ENCODE measurements at places on chromosomes 12 and 14.

DNA sequence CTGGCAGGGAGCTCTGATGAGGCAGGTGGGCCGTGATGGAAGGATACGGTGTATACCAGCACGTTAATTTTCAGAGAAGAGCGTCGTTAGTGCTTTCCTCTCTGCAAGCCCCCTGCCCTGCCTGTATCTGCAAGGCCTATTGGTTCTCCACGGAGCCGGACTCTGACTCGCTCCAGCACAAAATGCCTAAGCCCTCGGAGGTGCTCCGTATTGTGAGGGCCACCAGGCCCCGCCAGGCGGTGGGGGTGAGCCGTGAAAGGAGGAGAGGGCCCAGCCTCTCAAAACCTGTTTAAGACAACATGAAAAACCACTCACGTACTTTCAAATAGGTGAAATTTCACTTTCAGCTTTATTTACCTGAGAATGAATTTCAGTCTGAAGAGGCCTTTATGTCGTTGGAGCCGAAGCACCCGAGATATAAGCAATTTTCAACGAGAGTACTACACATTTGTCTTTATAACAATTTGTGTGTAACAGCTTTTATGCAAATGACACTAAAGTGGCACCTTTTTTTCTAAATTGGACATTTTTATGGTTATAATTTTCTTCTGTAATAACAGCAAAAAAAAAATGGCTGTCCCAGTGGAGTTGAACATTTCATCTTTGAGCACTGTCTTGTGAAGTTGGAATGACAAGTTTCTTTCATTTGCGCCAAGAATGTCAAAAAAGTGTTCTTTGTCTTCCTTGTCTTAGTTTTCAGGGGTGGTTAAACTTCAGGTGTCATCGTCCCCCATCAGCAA is 749.5 kb downstream of the VRK1 start:
- no peak for DNase-seq

DNA sequence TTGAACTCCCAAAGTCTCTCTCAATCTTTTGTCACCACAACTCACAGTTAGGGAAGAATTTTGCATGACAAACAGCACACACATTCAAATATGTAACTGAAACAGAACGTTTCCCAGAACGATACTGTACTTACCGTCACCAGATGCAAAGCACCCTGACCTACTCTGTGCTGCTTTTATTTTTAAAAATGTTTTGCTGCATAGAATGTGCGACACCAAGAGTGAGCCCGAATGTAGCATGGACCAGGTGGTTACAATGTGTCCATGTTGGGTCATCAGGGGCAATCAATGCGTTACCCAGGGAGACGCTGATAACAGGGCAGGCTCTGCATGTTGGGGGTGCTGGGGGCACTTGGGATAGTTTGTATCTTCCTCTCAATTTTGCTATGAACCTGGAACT is 14.6 kb upstream of the EIF5 start:
- no peak for DNase-seq

DNA sequence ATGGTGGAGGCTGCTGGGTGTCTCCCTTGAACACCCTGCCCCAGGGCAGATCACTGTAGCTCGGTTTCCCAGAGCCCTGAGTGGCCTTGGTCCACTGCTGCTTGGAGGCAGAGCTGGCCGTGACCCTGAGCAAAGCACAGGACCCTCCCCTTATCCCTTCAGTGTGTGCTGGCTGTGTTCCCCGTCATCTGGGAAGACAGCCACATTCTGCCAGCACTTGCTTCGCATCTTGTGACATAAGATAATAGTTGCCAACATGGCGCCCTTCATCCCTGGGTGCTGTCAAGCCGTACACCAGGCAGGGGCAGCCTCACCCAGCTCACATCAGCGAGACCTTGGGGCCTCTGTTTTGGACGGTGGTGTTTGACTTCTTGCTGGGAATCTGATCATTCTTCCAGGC is 12.1 kb upstream of the ALDH2 start:
- no peak for DNase-seq

DNA sequence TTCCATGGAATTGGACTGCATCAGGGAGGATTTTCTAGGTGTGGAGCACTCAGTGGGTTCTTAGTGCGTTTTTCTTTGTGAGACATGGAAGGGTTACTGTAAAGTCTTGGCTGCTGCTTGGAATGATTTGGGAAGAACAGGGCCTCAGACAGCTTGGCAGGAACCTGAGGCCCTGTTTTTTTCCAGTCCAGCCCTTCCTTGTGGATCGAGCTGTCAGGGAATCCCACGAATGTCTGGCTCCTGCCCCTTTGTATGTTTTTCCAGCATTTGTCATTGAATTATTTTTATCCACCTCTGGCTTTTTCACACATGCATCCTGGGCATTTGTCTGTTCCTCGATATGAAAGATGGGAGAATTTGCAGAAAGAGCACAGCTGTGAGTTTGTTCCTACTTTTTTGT is 158.5 kb downstream of the TGFB3 start:
- no peak for DNase-seq

DNA sequence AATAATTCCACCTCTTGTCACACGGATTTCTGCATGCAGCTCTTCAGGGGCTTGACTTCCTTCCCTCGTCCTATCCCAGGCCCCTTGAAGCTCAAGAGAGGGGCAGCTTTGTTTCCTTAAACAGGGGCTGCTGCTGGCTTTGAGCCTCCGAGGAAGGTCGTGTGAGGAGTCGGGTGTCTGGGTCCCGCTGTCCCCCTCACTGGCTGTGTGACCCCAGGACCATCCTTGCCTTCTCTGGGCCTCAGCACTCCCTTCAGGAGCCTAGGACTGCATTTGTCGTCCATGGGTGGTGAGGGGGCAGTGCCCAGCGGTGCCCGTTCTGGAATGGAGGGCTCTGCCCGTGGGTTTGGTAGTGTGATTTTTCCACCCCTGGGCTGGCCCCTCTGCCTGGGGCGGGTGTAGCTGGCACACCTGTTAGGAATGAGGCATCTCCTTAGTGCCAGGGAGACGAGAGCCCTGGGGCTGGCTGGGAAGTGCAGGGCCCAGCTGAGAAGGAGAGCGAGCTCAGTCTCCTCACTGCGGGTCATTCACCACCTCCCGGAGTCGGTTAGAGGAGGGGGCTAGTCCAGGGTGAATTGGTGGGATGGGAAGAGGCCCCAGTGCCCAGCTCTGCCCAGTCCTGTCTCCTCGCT is 60.8 kb downstream of the TSPAN9 start:
- no peak for DNase-seq

DNA sequence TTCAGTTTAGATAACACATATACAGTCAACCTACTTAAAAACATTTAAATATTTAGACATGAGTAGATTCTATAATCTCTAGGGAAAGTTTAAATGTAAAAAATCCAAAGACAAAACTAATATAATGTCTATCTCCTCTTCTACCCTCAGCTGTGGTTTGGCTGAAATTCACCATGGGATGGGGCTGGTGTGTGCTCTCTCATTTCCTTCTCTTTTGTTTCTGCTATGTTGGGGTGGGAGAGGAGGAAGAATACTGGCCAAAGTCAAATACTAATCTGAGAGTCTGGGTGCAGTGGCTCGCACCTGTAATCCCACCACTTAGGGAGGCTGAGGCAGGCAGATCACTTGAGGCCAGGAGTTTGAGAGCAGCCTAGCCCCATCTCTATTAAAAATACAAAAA is 1673.9 kb upstream of the SEL1L start:
- no peak for DNase-seq

DNA sequence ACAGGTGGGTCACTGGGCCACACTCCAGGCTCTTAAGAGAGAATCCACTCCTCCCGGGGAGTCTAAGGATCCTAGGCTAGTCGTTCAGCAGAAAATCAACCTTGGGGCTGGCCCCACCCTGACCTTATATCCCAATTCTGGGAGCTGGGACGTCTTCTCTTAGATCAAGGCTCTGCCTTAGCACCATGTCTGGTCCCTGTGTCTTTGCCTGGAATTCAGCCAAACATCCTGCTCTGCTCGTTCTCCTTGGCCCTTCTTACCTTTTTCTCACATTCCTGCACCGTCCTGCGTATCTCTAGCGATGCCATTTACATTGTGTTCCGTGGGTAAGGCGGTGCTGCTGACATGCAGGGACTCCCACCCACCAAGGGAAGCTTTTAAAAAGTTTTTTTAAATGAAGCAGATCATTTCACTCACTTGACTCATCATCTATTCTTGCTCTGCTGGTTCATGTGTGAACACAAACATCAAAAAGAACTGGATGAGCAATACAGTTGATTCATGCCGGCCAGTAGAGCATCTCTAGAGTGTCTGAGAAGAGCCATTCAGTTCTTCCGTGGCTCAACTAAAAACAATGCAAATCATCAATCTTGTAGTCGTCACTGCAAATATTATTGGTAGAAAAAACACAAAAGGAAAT is 50.2 kb downstream of the KCNK13 start:
- DNase-seq = no peak

DNA sequence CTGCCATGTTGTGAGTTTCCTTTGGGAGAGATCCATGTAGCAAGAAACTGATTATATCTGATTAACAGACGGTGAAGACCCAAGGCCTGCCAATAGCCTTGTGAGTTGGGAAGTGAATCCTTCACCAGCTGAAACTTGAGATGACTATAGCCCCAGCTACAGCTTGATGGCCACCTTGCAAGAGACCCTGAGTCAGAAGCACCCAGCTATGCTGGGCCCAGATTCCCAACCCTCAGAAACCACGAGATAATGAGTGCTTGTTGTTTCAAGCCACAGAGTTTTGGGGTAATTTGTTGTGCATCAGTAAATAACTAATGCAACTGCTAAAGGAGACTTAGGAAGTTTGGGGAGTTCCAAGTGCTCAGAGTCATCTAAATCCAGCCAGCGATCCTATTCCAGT is 80.3 kb downstream of the AVPR1A start:
- no peak for DNase-seq

DNA sequence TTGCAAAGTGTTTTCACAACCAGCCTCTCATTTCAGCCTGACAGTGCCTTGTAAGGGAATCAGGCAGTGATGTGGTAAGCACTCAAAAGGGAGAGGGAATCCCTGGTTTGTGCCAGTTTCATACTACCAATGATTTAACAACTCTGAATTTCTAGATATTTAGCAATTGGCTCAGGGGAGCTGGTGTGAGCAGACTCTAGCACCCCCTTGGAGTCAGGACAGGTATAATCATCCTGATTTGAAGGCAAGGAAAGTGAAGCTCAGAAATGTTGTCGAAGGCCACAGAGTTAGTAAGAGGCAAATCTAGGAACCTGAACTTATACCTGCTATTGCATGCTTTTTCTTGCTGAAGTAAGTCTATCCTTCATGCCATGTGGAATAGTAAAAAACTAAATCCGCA is 63.1 kb upstream of the DACT1 start:
- DNase-seq = no peak

DNA sequence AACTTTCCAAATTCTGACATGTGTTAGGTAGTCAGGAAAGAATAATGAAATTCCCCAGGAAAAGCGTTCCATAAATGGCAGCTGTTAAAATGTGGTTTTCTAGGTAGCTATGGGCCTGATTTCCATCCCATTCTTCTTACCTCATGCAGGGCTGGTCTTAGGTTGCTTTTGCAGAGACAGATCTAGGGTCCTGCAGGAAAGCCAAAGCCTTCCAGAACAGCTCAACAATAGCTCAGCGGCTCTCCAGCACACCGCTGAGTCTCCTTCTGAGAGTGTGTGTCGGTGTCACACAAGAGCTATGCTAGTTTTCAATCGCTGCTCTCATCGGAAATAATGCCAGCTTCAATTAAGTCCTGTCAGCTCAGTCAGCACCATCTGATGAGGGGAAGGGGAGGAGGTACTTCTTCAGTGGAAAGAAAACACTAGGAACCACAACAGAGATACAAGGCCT is 106.7 kb downstream of the TMEM30B start:
- DNase-seq = no peak

DNA sequence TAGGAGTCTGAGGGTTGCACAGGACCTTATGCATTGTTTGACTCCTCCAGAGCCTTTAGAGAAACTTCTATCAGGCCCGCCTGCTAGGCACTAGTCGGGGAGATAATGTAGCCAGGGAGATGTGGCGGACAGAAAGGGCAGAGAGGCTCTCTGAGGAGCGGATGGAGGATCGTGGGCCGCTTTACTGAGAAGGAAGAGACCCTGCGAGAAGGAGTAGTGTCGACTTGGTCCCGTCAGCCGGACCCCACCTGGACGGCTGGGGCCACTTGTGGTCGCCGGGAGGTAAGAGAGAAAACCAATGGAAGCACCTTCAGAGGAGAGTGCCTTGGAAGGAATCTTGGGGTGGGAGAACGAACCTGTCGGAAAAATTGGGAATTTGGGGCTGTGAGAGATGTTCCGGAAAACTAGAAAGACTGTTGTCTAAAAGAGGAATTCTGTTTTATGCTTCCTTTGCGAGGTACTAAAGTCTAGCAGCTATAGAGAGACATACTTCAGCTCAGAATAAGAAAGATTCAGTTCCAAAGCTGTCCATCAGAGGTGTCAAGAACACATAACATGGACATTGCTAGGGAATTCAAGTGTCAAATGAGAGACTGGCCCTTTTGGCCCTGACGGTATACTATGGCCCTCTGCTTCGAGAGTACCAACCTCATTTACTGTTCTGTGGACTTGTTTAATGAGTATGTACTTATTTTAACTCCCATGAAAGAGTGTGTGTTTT is 660 bp upstream of the MCRS1 start:
- no peak for DNase-seq

DNA sequence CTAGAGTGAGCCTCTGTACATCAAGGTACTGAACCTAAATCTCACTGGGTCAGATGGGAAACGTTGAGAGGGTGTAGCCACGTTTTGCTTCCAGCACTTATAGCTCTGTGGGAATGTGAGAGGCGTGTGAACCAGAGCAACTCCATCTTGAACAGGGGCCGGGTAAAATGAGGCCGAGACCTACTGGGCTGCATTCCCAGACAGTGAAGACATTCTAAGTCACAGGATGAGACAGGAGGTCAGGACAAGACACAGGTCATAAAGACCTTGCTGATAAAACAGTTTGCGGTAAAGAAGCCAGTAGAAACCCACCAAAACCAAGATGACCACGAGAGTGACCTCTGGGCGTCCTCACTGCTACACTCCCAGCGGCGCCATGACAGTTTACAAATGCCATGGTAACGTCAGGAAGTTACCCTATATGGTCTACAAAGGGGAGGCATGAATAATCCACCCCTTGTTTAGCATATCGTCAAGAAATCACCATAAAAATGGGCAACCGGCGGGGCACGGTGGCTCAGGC is 63.4 kb upstream of the NCOR2 start:
- no peak for DNase-seq

- no peak for DNase-seq
Observed at GRCh38 chr12:1915082-1915968, 3.1 kb downstream of the CACNA2D4 start.

GRCh38 chr14:30974628-30975027 is 50.8 kb upstream of the AP4S1 start:
- DNase-seq = peak; percentile 24

- DNase-seq = no peak
Observed at GRCh38 chr12:42447371-42447786, 121.4 kb downstream of the PPHLN1 start.

DNA sequence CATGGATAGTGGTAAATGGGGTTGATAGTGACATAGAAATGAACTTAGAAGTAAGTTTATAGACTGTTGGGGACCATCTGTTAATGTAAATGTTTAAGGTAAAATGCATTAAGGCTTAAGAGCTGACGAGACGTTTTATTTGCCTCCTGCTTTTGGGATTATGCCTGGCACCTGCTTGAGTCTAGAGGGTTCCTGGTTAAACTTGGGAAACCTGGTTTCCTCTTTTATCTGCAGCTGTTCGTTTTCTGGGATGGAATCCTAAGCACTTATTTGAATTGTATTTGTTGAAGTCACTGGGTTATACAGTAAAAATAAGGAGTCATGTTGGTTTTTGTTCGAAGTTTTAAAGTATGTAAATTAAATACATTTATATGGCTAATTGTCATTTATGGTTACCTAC is 914.7 kb downstream of the NRXN3 start:
- no peak for DNase-seq

GRCh38 chr12:113378291-113378690 is 19.9 kb downstream of the PLBD2 start:
- DNase-seq = no peak

Data from amniotic stem cell (primary cell).